ENCODE measurements at places on chromosomes 3 and 15.

DNA sequence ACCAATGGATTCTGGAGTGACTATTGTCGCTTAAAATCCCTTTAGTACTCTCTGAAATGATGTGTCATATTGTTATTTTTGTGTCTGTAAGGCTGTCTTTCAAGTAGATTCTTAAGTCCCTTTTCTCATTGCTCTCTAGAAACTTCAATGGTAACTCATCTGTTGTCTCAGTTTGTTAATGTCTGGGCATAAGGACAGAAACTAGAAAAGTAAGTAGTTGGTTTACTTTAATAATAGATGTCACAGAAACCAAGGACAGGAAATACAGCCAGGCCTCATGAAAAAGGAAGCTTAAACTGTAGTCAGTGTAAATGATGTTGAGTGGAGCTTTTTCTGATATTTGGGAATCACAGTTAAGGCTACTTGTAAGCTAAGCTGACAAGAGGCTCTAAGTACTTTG lies 730.2 kb upstream of the DPPA4 start:
- no peak for DNase-seq

DNA sequence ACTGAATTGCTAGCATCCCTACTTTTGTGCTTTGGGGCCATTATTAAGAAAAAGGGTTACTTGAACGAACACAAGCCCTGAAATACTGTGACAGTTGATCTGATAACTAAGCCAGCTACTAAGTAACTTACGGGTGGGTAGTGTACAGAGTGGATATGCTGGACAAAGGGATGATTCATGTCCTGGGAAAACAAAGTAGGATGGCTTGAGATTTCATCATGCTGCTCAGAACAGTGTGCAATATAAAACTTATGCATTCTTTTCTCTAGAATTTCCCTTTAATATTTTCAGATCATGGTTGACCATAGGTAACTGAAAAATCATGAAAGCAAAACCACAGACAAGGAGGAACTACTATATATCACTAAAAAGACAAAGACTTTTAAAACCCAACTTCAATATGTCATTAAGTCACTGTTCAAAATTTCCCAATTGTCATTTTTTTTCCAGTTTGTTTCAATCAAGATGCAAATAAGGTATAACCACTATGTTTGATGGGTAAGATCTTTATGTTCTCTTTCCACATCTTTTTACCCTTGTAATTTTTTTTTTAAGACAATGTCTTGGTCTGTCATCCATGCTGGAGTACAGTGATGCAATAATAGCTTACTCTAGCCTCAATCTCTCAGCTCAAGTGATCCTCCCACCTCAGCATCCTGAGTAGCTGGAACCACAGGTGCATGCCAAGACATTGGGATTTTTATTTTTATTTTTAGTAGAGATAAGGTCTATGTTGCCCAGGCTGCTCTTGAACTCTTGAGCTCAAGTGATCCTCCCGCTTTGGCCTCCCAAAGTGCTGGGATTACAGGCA lies 67.7 kb downstream of the IFT80 start:
- peak; percentile 50 for DNase-seq

DNA sequence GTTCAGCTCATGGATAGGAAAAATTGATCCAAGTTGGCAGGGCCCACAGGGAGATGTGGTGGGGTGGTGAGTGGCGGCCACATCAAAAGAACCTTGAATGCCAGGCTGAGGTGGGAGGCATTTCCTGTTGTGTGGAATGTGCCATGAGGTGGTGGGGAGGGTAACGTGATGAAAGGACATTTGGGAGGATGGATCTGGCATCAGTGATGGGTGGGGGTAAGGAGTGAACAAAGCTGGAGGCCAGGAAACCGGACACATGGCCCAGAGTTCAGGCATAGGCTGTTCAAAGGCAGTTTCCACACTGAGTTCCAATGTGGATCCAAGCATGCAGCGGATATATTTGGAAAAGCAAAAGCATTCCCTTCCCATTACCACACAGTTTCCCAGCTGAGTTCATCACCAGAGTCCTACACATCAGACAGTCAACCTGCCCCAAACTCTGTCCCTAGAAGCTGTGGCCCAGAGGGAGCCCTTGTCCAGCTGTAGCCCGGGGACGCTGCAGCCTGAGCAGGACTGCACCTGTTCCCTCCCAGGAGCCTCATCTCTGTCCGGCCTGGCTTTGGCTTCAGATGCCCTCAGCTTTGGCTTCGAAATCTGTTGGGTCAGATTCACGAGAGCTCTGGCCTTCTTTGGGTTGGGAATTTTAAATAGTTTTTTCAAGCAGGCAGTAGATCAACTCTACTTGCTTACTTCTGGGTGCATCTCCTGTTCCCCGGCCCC lies 37.8 kb upstream of the GOLGA6B start:
- peak; percentile 35 for DNase-seq

GRCh38 chr15:42728972-42729371 lies 8.0 kb downstream of the CDAN1 start:
- DNase-seq, result no peak

DNA sequence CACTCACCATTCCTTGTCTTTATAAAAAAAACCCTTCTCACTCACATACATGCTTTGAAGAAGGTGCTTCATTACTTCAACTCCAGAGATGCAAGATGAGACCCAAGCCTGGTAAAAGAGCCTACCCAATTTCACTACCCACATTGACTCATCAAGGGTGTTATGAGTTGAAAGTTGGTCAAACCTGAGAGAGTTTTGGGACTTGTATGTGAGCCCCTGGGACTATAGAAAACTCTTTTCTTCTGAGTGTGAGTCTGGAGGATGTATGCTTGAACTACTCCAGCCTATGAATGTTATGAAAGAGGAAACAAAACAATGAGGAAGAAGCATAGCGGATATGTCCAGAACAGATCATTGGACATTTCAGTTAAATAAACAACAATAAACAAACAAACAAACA lies 106.5 kb upstream of the SATB1 start:
- DNase-seq, result no peak

GRCh38 chr3:129614927-129615363 lies 8.5 kb upstream of the PLXND1 start:
- DNase-seq, result no peak

DNA sequence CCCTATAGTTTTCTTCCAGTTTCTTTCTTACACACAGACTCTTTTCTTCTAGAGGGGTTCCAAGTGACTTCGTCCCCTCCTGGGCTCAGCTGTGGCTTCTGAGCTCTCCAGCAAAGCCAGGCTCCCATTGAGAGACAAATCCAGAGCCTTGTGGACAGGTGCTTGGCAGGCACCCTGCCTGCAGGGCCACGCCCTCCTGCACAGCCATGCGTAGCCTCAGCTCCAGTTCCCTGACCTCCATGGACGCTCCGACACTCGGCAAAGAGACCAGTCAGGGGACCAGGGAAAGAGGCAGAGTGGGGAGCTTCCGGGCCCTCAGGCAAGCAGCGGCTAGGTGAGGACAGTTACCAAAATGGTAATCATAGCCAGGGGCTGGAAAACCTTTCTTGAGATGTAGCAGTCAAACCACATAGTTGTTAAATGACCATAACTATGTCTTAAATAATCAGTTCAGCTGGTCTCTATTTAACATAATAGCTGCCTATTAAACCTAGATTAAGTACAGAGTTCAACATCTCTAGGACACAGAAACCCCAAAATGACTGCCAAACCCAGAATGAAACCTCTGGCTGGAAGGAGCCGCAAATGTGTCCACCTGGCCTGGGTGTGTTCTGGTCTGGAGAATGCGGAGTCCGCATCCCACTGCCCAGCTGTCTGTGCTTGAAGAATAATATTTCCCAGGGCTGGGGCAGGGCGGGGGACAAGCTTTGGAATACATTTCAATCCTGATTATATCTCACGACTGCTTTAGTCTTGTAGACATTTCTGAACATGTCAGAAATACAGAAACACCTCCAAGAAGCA lies 69.3 kb upstream of the RGMA start:
- peak; percentile 5 for DNase-seq

- DNase-seq, result no peak
Observed at GRCh38 chr3:169227911-169228310, 435.6 kb downstream of the MECOM start.

- DNase-seq, result no peak
Observed at GRCh38 chr3:29332195-29332637, 51.3 kb downstream of the RBMS3 start.

Data from myocyte (in vitro differentiated cells).